T-cell (primary cell): ENCODE measurements at places on chromosomes 2 and 18.

GRCh38 chr2:144325086-144325485, 194.8 kb downstream of the ZEB2 start:
- H3K27me3 ChIP-seq = no peaks in the 10 kb centered on the region
- no peak overlapping the region for H3K4me3 ChIP-seq
- peak overlapping the region; percentile 74 for H3K27ac ChIP-seq
- DNase-seq = peak; percentile 79
- peaks cover 21% of the 10 kb centered on the region for H3K4me1 ChIP-seq

GRCh38 chr18:29003194-29003593, 826.3 kb upstream of the CDH2 start:
- no peak overlapping the region for H3K27ac ChIP-seq
- no peak for DNase-seq
- H3K27me3 ChIP-seq = no peaks in the 10 kb centered on the region
- H3K4me3 ChIP-seq = no peak overlapping the region
- no peaks in the 10 kb centered on the region for H3K36me3 ChIP-seq

DNA sequence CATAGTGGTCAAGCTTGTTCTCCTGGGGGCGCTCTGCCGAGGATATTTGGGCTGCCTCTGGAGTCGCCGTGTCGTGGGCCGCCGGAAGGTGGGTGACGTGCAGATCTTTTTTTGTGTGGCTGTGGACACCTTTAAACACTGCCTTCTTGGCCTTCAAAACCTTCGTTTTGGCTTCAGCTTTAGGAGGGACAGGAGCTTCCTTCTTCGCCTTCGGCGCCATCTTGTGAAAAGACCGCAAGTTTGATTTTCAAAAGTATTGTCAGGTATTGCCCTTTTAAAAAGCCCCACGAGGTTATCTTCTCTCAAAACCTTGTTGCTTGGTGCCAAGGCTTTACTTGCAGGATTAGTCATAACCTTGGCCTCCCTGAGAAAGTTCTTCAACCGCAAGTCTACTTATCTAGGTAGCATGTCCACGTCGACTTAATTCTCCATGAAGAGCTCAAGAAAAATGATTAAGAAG, 20.8 kb downstream of the LAMA3 start:
- peaks cover 12% of the 10 kb centered on the region for H3K4me1 ChIP-seq
- H3K27ac ChIP-seq = no peak overlapping the region
- no peak for DNase-seq
- no peak overlapping the region for H3K4me3 ChIP-seq
- H3K27me3 ChIP-seq = peaks cover 3% of the 10 kb centered on the region

DNA sequence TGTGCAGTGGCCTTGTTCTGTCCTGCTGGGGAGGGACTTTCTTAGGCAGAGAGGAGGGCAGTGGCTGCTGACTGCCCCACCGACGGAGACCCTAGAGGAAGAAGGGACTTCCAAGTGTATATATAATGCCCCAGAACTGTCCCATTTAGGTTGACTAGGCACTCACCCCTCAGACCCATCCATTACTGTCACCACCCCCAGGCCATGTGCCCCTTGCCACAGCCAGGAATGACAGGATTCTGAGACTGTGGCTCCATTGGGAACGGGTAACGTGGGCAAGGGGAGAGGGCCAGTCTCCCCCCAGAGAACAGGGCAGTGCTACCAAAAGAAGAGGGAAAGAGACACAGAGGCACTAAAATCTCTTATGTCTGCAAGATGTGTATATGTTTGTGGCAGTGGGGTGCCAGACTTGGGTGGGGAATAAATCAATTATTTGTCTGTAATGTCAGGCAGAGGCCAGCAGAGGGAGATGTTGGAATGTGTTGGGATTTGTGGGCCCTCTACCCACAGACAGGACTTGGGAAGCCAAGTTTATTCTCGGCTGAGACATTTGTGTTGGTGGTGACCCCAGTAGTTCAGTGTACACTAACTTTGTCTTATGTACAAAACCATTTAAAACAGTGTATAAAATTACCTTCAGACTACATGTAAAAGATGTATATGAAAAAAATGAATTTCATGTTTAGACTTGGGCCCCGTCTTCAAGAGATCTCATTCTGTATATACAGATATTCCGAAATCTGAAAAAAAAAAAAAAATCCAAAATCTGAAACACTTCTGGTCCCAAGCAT, 24.0 kb upstream of the TMEM37 start:
- H3K4me3 ChIP-seq = no peak overlapping the region
- H3K27ac ChIP-seq = no peak overlapping the region

DNA sequence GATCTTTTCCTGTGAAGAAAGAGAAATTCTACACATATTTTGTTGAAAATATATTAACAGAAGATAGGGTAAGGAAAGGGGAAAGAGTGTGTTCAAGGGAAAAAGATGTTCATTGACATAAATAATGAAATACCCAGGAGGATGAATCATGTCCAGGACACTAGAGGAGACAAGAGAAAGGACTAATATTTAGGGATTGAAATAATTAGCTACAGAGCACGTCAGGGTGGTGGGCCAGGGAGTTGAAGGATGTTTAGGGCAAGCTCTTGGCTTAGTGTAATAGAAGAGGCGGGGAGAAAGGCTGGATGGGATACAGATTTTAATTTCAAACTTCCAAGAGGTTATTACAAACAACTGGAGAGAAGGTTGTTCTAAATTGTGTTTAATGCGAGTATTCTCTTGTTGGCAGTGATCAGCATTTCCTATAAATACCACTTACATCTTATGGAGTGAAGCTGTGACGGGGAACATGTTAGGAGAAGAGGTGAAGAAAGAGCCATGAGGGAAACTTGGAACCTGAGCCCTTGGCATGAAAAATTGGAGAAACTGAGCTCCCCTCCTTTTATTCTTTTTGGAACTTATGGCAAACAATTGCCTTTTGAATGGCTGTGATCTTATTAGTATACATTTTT, 36.6 kb upstream of the CETN1 start:
- H3K27ac ChIP-seq = no peak overlapping the region
- no peaks in the 10 kb centered on the region for H3K4me1 ChIP-seq
- peaks cover 3% of the 10 kb centered on the region for H3K27me3 ChIP-seq
- no peak overlapping the region for H3K4me3 ChIP-seq

GRCh38 chr18:13280070-13280795, 61.7 kb downstream of the LDLRAD4 start:
- H3K36me3 ChIP-seq = no peaks in the 10 kb centered on the region
- H3K4me1 ChIP-seq = peaks cover 80% of the 10 kb centered on the region
- peaks cover 17% of the 10 kb centered on the region for H3K27me3 ChIP-seq
- H3K4me3 ChIP-seq = no peak overlapping the region
- no peak overlapping the region for H3K27ac ChIP-seq
- DNase-seq = no peak

DNA sequence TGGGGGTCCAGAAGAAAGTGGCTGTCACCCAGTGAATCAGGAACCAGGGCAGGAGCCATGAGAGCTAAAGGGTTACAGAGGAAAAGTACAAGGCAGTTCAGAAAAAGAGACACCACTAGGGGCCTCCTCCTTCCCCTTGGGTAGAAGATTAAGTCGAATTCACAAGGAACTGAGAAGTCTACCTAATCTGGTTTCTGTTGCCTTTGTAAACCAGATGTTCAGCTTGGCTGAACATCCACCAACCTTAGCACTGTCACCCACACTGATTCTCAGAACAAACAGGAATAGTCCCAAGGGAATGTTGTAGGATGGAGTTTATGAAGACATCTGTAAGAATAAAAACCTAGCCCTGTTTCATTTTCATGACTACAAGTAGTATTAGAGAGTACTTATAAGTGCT, 90.4 kb upstream of the NOSTRIN start:
- H3K27ac ChIP-seq = no peak overlapping the region
- no peak for DNase-seq
- H3K4me3 ChIP-seq = no peak overlapping the region

DNA sequence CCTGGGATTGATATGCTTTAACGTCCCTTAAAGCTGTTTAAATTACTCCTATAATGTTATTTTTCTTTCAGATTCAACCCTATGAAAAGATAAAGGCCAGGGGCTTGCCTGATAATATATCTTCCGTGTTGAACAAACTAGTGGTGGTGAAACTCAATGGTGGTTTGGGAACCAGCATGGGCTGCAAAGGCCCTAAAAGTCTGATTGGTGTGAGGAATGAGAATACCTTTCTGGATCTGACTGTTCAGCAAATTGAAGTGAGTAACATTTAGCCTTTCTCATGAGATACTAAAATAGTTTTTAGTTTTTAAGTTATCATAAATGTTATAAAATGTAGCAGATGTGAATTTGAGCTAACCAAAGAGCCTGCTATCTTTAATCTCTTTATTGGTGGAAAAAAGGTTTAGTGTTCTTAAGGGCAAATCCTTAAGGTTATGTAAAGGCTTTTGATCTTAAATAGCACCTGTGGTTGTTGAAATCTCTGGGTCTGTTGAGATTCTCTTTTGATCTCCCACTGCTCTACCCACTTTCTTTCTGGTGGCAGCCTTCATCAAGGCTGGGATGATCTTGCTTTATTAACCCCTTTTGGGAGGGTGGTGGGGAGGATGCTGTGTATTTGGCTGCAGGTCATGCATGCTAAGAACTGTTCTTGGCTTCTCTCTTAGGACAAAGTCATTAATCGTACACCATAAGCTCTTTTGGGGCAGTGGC, 40.9 kb downstream of the UGP2 start:
- no peak overlapping the region for H3K4me3 ChIP-seq
- H3K27me3 ChIP-seq = no peaks in the 10 kb centered on the region
- no peaks in the 10 kb centered on the region for H3K36me3 ChIP-seq
- H3K4me1 ChIP-seq = no peaks in the 10 kb centered on the region
- H3K27ac ChIP-seq = no peak overlapping the region
- no peak for DNase-seq

DNA sequence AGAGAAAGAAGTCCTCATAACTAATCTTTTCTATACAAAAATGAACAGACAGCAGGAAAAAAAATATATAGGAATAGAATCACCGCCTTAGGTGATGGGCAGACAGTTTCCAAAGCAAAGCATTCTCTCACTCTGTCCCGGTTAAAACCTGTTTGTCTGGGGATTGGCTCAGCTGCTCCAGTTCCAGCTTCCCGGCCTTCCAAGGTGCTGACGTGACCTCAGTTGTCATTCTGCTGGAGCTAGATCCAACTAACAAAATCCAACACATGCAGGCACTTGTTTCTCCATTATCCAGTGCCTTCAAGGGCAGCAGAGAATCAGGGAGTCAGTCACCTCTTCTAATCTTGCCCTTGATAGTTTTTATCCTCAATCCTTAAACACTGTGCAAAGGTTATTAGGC, 52.8 kb downstream of the IKZF2 start:
- H3K36me3 ChIP-seq = no peaks in the 10 kb centered on the region
- peaks cover 54% of the 10 kb centered on the region for H3K4me1 ChIP-seq
- no peaks in the 10 kb centered on the region for H3K27me3 ChIP-seq
- DNase-seq = no peak

GRCh38 chr2:101984656-101985055, 7.1 kb upstream of the IL1R2 start:
- no peaks in the 10 kb centered on the region for H3K36me3 ChIP-seq
- H3K27ac ChIP-seq = no peak overlapping the region
- no peak overlapping the region for H3K4me3 ChIP-seq
- H3K4me1 ChIP-seq = peaks cover 10% of the 10 kb centered on the region
- peaks cover 22% of the 10 kb centered on the region for H3K27me3 ChIP-seq

DNA sequence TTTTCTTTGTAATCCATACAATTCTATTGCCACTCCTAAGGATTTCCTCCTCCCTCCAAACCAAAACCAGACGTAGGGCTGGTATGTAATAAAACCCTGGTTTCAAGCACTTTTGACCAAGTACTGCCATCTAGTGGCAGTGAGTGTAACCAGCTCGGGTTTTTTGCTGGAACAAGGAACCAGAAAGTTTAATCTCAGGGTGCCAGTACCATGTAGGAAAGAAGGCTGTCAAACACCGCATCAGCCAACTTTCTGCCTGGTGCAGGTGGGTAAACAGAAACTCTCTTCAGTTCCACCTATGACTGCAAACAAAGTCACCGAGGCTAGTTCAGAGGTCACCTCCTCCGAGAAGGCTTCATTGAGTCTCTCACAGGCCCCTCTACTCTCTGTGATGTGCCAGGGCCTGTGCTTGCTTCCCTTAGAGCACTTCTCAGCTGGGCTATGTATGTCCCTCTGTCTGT, 10.2 kb upstream of the THNSL2 start:
- peak; percentile 28 for DNase-seq
- H3K27ac ChIP-seq = no peak overlapping the region
- no peaks in the 10 kb centered on the region for H3K27me3 ChIP-seq
- no peak overlapping the region for H3K4me3 ChIP-seq
- no peaks in the 10 kb centered on the region for H3K36me3 ChIP-seq

- DNase-seq = no peak
- no peak overlapping the region for H3K4me3 ChIP-seq
- H3K27ac ChIP-seq = no peak overlapping the region
- no peaks in the 10 kb centered on the region for H3K4me1 ChIP-seq
- H3K36me3 ChIP-seq = no peaks in the 10 kb centered on the region
These were observed 1389.1 kb upstream of the PIK3C3 start for GRCh38 chr18:40565805-40566509.

- DNase-seq = no peak
- no peaks in the 10 kb centered on the region for H3K27me3 ChIP-seq
- H3K4me3 ChIP-seq = no peak overlapping the region
- no peak overlapping the region for H3K27ac ChIP-seq
- H3K36me3 ChIP-seq = no peaks in the 10 kb centered on the region
- H3K4me1 ChIP-seq = no peaks in the 10 kb centered on the region
These were observed 946.3 kb upstream of the LRATD1 start for GRCh38 chr2:13686262-13686661.

GRCh38 chr2:158965107-158965506, 3.3 kb upstream of the TANC1 start:
- no peaks in the 10 kb centered on the region for H3K27me3 ChIP-seq
- H3K27ac ChIP-seq = no peak overlapping the region

GRCh38 chr2:118697781-118698180, 149.7 kb downstream of the EN1 start:
- H3K4me3 ChIP-seq = no peak overlapping the region
- H3K4me1 ChIP-seq = no peaks in the 10 kb centered on the region
- no peaks in the 10 kb centered on the region for H3K27me3 ChIP-seq
- H3K27ac ChIP-seq = no peak overlapping the region
- no peak for DNase-seq

DNA sequence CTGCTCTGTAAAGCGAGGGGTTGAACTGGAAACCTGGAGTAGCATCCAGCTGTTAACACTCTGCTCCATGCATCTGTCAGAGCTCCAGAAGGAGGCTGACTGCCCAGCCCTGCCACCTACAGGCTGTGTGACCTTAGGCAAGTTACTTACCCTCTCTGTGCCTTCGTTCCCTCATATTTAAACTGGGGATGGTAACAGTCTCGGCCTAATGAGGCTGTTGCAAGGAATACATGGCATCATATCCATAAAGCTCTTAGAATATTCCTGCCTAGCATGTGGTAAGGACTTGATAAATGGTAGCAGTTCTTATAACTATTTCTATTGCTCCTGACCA, 80.6 kb downstream of the LRRFIP1 start:
- peaks cover 51% of the 10 kb centered on the region for H3K36me3 ChIP-seq
- no peak for DNase-seq
- peaks cover 13% of the 10 kb centered on the region for H3K4me1 ChIP-seq
- H3K27me3 ChIP-seq = no peaks in the 10 kb centered on the region
- no peak overlapping the region for H3K4me3 ChIP-seq

DNA sequence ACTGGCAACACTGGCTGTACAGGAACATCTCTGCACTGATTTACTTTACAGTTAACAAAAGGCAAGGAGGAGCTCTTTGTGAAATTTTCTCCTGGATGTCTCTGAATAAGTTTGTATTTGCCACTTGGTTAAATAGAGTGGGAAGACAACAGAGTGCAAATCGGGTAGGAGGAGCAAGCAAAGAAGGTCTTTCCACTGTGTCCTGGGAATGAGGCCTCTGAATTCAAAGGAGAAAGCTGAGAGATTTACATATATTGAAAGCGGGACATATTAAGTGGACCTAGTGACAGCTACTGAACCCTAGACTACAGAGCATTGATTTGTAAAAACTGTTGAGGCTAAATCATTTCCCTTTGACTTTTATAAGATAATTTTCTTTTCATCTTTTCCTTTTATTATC, 117.4 kb upstream of the CHRNA1 start:
- H3K4me1 ChIP-seq = no peaks in the 10 kb centered on the region
- DNase-seq = no peak
- no peak overlapping the region for H3K27ac ChIP-seq
